ENCODE measurements at places on chromosomes 1 and 21. TPM values are rescaled to one million over a fixed set of nuclear protein-coding genes. Genes with fewer than 3 reads are reported as not detected.

FCGR2B gene
- 1.5 TPM for total RNA-seq

LCE1B gene
- total RNA-seq: not detected

LAD1 gene
- total RNA-seq: 0.30 TPM

KRTAP11-1 gene
- total RNA-seq: not detected

MEAF6 gene
- 77.1 TPM for total RNA-seq

KCNK1 gene
- 10.5 TPM for total RNA-seq

ACAP3 gene
- total RNA-seq: 58.7 TPM

LCE2C gene
- not detected for total RNA-seq

CHIA gene
- total RNA-seq: not detected

- H3K4me1 ChIP-seq: peaks cover 3% of the 10 kb centered on the region
- no peak overlapping the region for H3K27ac ChIP-seq
- H3K27me3 ChIP-seq: no peaks in the 10 kb centered on the region
- no peak for DNase-seq
- no peaks in the 10 kb centered on the region for H3K36me3 ChIP-seq
- no peak overlapping the region for H3K4me3 ChIP-seq
Measured at GRCh38 chr1:51627672-51628071, 10.8 kb downstream of the OSBPL9 start.

- no peaks in the 10 kb centered on the region for H3K36me3 ChIP-seq
- no peak overlapping the region for H3K4me3 ChIP-seq
- H3K4me1 ChIP-seq: peaks cover 16% of the 10 kb centered on the region
- H3K27ac ChIP-seq: peak overlapping the region; percentile 90
- no peaks in the 10 kb centered on the region for H3K27me3 ChIP-seq
Measured at GRCh38 chr1:171222936-171223335, 25.4 kb upstream of the FMO1 start.

GRCh38 chr1:230058626-230059025 is 8.4 kb upstream of the GALNT2 start:
- no peaks in the 10 kb centered on the region for H3K4me1 ChIP-seq
- no peaks in the 10 kb centered on the region for H3K27me3 ChIP-seq
- H3K27ac ChIP-seq: no peak overlapping the region
- H3K4me3 ChIP-seq: no peak overlapping the region

DNA sequence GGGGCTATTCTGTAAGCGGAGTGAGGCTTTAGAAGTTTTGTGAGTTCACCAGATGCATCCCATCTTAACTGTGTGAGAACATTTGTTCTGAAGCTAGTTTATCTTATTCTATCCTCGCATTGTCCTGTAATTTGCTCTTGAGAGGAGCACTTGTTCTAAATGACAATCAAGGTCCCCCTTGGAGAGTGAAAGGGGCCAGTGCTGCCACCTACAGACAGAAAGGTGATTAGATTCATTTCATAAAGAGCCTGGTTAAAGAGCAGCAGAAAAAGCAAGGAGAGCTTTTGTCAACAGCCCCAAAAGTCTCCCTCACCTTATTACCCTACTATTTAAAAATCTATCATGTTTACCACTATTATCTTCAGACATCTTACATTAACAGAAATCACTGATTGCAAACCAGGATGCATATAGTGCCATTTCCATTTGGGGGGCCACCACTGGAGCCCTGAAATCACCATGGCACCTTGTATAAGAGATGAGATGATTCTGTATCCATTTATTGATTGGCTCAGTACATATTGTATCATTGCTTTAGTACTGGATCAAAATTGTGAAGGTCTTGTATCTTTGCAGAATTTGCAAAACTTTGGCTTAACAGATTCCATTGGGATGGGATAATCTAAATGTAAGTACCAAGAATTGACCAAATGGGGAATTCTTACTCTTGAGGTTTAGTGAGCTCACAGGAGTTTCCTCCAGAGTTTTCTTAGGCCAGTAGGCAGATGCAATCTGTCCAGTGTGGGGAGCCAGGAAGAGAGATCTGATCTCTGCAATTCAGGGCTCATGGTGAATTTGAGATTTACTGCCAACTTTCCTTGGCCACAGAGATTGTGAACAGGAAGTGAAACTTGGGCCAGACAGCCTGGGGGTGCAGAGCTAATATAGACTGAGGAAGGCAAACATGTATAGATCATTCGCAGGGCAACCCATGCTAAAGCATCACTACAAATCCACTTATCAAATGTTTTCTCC is 64.3 kb upstream of the TRABD2B start:
- H3K27me3 ChIP-seq: peaks cover 25% of the 10 kb centered on the region
- peak; percentile 93 for DNase-seq
- H3K4me3 ChIP-seq: no peak overlapping the region
- no peak overlapping the region for H3K27ac ChIP-seq
- no peaks in the 10 kb centered on the region for H3K4me1 ChIP-seq

DNA sequence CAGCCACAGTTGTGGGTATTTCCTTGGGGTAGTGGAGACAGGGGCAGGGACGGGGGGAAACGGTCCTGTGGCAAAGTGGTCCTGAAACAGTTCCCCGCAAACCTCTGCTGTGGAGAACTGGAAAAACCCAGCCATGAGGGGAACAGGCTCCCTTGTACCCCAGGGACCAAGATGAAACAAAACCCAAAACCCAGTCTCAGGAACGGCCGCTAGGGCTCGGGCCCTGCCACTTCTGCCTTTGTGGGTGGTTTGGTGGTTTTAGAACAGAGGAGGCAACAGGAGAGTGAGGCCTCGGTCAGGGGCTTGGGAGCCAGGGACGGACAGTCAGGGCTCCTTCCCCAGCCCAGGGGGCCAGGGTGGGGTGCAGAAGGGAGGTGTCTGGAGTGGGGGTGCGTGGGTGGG is 24.8 kb upstream of the EDN2 start:
- no peak overlapping the region for H3K27ac ChIP-seq
- no peak for DNase-seq
- no peak overlapping the region for H3K4me3 ChIP-seq
- H3K36me3 ChIP-seq: peaks cover 41% of the 10 kb centered on the region
- no peaks in the 10 kb centered on the region for H3K27me3 ChIP-seq

DNA sequence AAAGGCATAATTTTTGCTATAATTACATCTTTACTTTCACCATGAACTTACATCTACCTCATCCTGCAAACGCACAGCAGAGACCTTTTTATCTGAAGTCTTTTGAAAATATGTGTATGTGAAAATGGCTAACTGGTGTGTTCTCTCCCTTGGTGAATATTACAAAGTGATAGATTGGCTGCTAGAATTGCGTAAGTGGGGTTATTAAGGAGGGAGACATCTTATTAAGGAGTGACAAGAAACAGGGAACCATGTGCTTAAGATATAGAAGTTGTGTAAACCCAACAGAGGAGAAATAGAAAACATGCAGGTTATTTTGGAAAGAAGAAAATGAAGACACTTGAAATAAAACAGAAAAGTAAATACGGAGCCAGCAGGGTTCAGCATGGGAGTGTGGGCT is 7.8 kb downstream of the KCNJ15 start:
- H3K27ac ChIP-seq: no peak overlapping the region
- H3K27me3 ChIP-seq: no peaks in the 10 kb centered on the region
- DNase-seq: no peak
- H3K36me3 ChIP-seq: no peaks in the 10 kb centered on the region
- no peak overlapping the region for H3K4me3 ChIP-seq
- H3K4me1 ChIP-seq: no peaks in the 10 kb centered on the region

GRCh38 chr1:43936431-43937151 is 3.0 kb downstream of the ARTN start:
- peaks cover 13% of the 10 kb centered on the region for H3K36me3 ChIP-seq
- DNase-seq: no peak
- H3K27me3 ChIP-seq: peaks cover 19% of the 10 kb centered on the region
- H3K27ac ChIP-seq: no peak overlapping the region

- peaks cover 10% of the 10 kb centered on the region for H3K4me1 ChIP-seq
- DNase-seq: no peak
- no peak overlapping the region for H3K4me3 ChIP-seq
- H3K36me3 ChIP-seq: no peaks in the 10 kb centered on the region
- no peak overlapping the region for H3K27ac ChIP-seq
Measured at GRCh38 chr1:18866314-18866713, 6.9 kb upstream of the TAS1R2 start.

DNA sequence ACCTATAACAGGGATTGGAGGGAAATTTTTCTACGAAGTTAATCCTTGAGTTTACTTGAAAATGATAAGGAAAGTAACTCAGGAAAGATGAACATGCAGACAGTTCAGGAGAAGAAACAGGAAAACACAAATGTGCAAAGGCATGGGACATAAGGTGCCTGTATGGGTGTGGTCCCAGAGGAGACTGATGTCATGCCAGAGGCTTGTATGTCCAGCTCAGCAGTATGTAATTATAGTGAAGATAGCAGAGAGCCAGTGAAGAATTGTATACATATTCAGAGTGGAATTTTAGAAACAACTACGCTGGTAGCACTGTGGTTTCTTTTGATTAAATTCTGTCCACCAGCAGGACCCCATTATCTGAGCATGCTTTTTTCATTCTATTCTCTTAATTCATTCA is 179.5 kb downstream of the LRRC7 start:
- no peaks in the 10 kb centered on the region for H3K27me3 ChIP-seq
- H3K4me1 ChIP-seq: no peaks in the 10 kb centered on the region
- H3K27ac ChIP-seq: no peak overlapping the region
- DNase-seq: no peak
- H3K4me3 ChIP-seq: no peak overlapping the region

DNA sequence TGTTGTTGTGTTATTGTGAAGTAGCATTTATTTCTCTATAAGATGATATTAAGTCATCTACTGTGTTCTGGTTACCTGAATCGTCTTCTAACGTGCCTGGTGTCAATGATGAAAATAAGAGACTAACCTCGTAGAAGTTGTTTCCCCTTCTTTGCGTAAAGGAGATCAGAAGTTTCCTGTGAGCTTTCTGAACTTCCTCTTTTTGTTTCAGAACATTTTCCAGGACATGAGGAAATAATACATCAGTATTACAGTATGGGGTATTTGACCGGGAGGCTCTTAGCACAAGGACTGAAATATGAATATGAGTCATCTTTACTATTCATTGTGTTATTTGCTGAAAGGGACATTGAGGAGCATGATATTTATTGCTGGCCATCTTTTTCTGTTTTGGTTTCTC is 1.3 kb downstream of the ST6GALNAC3 start:
- no peaks in the 10 kb centered on the region for H3K27me3 ChIP-seq
- peak overlapping the region; percentile 95 for H3K4me3 ChIP-seq
- H3K36me3 ChIP-seq: no peaks in the 10 kb centered on the region
- peak overlapping the region; percentile 35 for H3K27ac ChIP-seq
- DNase-seq: no peak
- H3K4me1 ChIP-seq: peaks cover 5% of the 10 kb centered on the region

DNA sequence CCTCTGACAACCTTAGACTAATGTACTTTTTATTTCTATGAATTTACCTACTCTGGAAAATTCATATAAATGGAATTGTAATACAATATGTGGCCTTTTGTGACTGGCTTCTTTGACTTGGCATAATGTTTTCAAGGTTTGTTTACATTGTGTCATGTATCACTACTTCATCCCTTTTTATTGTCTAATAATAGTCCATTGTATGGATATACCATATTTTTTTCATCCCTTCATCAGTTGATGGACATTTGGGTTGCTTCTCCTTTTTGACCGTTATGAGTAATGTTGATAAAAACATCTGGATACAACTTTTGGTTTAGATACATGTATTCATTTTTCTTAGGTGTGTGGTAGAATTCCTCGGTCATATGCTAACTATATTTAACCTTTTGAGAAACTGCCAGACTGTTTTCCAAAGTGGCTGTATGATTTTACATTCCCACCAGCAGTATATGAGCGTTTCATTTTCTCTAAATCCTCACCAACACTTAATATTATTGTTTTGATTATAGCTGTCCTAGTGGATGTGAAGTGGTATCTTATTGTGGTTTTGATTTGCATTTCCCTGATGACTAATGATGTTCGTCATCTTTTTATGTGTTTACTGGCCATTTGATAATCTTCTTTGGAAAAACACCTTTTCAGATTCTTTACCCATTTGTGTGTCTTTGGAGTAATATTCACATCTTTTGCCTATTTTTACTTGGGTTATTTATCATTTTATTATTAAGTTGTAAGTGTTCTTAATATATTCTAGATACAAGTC is 3.5 kb downstream of the RO60 start:
- H3K4me1 ChIP-seq: peaks cover 8% of the 10 kb centered on the region
- no peaks in the 10 kb centered on the region for H3K27me3 ChIP-seq
- H3K27ac ChIP-seq: no peak overlapping the region
- no peak overlapping the region for H3K4me3 ChIP-seq
- no peak for DNase-seq

GRCh38 chr1:110676970-110677369 is 2.2 kb upstream of the KCNA3 start:
- no peaks in the 10 kb centered on the region for H3K36me3 ChIP-seq
- H3K4me3 ChIP-seq: no peak overlapping the region
- H3K27me3 ChIP-seq: peaks cover 16% of the 10 kb centered on the region

DNA sequence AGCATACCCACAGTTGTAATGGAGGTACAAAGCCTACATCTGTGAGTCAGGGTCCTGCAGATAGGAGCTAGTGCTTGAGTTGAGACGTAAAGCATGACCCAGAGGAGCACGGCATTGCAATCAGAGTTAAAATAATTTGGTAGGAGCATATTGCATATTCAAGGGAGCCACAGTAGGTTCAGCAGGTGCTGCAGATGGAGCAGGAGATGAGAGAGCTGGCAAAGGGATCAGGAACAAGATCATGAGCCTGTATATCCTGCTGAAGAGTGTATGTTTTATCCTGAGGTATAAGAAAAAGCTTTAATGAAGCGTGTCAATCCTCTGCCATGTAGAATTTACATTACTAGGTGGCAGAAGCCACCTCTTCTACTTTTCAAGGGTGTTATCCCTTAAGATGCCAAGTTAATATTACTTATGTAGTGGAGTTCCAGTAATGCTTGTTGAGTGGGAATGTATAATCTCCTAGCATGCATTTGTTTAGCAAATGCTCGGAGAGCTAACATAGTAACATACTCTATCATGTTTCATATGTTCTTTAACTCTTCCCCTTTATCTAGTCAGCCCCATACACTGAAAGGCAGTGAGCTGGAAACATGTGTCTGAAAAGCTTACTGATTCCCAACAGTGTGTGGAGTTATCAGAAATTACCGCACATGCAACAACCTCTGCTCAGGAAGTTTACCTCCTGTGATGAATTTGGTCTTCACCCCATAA is 300.3 kb downstream of the GRIK1 start:
- H3K36me3 ChIP-seq: no peaks in the 10 kb centered on the region
- H3K27ac ChIP-seq: no peak overlapping the region
- DNase-seq: no peak
- H3K27me3 ChIP-seq: no peaks in the 10 kb centered on the region
- no peaks in the 10 kb centered on the region for H3K4me1 ChIP-seq

DNA sequence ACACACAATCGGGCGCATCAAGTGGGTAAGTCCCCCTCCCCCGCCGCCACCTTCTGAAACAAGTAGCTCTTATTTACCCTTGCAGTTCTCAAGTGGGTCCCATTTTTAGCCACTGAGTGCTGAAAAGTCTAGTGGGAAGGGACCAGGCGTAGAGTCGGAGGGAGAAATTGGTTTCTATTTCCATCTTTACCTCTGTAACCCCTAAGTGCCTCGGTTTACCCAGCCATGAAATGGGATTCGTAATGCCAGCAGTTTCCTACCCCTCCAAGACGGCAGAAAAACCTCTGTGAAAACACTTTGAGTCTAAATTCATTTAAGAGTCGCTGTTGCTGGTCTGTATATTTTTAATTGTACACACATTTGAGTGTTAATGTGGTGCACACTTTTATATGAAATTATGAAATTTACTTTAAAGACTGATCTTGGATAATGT is 928 bp downstream of the TLCD4 start:
- no peaks in the 10 kb centered on the region for H3K36me3 ChIP-seq
- peaks cover 5% of the 10 kb centered on the region for H3K4me1 ChIP-seq
- H3K4me3 ChIP-seq: peak overlapping the region; percentile 54
- no peak overlapping the region for H3K27ac ChIP-seq
- no peak for DNase-seq
